Activated T-cell treated with anti-CD3 and anti-CD28 coated beads for 1 hour (primary cell): ENCODE measurements at places on chromosomes 2 and 18.

DNA sequence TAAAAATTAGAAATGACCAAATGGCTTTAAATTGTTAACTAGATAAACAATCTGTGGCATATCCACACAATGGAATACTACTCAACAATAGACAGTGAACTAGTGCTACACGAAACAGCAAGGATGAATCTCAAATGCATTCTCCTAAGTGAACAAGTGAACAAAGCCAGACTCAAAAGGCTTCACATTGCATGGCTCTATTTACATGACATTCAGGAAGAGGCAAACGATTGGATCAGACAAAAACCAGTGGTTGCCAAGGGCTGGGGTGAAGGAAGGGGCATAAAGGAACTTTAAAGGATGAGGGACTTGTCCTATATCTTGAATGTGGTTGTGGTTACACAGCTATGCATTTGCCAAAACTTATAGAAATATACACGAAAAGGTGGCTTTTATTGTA, 184.3 kb downstream of the RPIA start:
- no peak for DNase-seq

- DNase-seq, result no peak
Measured at GRCh38 chr2:14778015-14778414, 145.5 kb downstream of the LRATD1 start.

DNA sequence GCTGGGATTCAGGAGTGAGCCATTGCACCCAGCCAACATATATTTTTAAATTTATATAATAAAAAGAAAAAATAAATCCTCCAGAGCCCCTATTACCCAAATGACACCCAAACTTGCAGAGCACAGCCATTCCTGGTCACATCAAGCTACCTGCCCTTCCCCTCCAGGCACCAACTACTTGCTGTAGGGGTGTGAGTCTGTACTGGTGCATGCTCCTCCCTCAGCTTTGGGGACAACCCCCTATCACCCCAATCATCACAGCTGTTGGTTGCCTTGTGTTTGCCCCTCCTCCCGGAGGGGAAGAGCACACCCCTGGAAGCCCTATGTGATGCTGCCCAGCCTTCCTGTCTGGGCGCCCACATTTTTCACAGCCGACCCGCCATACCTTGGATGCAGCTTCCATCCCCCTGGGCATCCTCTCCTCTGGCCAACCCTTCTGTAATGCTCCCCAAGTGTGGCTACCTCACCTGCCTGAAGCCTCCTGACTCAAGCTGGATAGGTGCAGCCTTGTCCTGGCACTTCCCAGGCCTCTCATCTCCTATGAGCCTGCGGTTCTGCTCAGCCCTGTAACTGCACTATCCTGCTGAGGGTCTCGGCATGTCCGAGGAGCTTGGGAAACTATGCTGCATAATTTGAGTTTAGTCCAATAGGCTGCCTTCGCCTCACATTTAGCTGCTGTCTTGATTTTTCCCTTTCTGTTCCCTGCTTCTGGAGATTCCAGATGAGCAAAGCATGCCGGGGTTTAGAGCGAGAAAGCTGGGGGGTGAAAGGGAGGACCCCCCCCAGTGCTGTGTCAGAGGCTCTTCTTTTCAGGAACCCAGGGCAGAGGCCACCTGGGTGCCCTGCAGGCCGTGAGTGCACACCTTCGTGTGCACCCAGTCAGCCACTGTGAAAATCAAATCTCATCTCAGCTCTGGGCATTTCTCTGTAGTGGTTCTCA, 27.2 kb downstream of the CHST10 start:
- no peak for DNase-seq

DNA sequence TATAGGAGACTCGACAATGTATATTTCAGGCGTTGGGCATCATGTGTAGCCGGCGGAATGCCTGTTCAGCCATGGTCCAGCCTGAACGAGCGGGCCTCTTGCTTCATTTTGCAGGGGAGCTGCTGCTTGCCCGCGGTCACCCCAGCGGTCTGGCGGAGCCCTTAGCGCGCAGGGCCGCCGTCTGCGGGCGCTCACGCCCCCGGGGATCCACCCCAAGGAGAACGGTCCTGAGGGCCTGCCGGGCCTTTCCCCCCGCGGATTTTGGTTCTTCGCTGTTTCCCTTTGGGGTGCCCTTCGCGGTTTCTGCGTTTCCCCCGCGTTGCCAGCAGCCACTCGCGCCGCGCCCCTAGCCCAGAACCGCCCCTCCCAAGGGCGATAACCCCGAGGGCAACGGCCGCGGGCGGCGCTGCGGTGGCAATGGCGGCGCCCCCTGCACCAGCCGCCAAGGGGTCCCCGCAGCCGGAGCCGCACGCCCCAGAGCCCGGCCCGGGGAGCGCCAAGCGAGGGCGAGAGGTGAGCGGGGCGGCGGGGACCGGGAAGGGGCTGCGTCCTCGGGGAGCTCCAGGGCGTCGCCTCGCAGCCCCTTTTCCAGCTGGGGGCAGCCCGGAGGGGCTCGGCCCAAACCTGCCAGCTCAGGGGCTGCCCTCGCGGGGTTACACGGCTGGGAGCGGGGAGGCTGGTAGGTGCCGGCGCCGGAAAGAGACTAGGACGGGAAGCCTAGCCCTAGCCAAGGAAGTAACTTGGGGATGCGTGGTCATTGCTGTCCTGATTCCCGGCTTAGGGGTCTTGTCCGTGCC, at the start of gene MFSD2B:
TSS of gene MFSD2B (plus strand) at position 406 of the 797 bp plus-strand sequence. CDS start at position 418, 12 bp downstream.
- no peak for DNase-seq

- DNase-seq, result no peak
Measured at GRCh38 chr2:99476629-99477028, 13.2 kb downstream of the REV1 start.

DNA sequence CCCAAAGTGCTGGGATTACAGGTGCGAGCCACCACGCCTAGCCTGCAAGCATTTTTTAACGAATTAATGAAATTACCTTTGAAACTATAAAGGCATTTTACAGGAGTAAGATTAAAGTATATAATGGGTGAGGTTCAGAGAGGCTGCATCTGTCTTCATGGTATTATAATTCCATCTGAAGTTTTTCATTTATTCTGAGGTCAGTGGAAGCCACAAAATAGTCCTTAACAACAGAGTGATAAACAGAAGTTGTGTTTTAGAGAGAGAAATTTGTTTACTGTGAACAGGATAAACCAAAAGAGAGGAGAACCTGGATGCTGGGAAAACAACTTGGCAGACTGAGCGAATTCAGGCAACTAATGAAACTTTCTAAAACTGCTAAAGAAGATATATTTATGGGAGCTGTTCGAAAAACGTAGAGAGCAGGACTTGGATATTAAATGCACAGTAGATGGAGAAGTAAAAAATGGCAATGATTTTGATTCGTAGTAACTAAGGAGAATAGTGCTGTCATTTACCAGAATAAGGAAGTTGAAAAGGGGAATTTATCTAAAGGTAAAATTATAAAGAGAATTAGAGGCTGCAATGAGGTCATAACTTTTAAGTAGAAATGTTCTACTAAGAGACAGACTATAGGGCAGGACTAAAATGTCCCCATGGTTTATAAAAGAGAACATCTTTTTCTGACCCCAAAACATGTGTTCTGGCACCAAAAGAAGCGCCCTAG, 37.9 kb upstream of the ITGA4 start:
- DNase-seq, result no peak

- DNase-seq, result no peak
Measured at GRCh38 chr2:119156891-119157773, 1.4 kb downstream of the C1QL2 start.

DNA sequence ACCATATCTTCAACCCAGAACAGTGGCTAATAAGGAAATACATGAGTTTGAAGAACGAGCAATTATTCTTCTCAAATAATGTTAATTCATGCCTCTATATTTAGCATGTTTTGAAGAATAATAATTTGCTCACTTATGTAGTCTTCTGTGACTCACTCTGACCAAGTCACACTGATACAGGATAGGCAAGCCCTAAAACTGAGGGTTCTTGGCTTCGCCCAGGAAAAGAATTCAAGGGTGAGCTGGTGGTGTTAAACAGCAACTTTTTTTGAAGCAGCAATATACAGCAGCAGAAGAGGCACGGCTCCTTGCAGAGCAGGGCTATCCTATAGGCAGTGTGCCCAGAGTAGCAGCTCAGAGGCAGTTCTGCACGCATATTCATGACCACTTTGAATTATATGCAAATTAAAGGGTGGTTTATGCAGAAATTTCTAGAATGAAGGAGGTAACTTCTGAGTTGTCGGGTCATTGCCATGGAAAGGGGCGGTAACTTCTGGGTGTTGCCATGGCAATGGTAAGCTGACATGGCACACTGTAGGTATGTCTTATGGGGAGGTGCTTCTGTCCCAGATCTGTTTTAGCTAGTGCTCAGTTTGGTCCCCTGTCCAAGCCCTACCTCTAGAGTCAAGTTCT, 200.6 kb downstream of the RND3 start:
- no peak for DNase-seq

- DNase-seq, result no peak
Measured at GRCh38 chr18:24136967-24137373, 1.9 kb upstream of the CABYR start.

DNA sequence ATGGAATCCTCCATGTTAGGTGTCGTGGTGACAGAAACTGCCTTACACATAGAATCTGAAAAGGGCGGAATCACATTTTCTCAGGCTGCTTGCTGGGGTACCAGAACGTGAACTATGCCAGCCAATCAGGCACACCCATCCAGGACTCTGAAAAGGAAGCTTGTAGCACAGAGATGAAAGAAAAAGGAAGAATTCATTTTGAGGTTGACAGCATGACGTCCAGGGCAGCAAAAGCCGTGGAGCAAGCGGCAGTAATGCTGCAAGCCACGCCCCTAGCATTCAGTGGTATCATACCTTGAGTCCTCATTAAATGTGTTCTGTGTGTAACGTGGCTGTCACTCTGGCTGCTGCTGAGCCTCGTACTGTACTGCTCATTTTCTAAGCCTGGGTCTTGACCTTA, 304.0 kb downstream of the DYSF start:
- DNase-seq, result no peak

DNA sequence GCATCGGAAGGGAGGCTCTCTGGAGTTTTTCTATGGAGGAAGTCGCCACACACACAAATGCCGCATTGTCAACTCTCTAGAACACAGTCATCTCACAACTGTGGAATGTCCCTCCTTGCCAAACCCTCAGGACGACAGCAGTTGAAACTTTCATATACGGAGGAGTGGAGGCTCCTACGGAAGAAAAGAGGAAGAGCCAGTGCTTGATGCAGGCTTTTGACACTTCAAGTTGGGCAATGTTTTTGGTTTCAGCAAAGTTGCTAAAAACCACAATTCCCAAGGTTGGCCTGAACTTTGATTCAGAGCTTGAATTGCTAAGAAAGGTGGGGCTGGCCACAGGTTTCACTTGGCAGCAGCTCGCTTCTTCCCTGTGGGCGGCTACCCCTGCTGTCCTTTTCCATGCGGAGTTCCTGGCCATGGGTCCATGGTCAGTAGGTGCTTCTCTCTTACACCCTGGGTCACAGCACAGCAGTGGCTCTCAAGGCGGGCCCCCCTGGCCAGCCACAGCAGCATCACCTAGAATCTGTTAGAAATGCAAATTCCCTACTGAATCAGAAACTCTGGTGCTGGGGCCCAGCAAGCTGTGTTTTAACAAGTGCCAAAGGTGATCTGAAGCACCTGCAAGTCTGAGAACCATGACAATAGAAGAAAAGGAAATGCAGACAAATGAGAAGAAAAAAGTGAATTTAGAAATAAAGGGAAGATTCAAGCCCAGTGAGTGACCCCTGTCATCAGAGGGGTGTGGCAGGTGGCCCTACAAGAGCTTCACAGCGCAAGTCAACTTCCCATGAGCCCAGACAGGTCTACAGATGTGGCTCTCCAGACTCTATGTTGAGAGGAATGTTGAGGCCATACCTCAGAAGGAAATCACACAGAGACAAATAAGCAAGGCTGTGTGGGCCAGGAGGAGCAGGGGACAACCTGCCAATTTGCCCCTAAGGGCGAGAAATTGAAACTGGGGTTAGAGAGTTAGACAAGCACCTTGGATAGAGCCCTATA, 856.4 kb downstream of the RNF144A start:
- DNase-seq, result no peak

- no peak for DNase-seq
Measured at GRCh38 chr18:46759890-46760289, 3.0 kb upstream of the ST8SIA5 start.

GRCh38 chr18:8264861-8265411, 344.3 kb upstream of the RAB12 start:
- DNase-seq, result no peak

GRCh38 chr18:51668101-51668500, 470.6 kb upstream of the MEX3C start:
- no peak for DNase-seq

DNA sequence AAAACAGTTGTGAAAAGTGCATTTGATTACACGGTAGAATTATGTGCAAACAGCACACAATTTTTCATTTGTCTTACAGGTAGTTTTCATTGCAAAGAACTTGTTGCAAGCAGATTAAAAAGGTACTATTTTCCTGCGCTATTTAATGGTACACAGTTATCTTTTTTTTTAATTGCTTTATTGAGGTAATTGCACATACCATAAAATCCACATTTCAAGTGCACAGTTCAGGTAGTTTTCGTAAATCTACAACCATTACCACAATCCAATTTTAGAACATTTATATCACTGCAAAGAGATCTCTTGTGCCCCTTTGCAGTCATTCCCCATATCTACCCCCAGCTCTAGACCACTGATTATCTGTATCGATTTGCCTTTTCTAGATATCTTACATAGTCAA, 2.6 kb upstream of the GALNT1 start:
- no peak for DNase-seq

GRCh38 chr2:171478345-171478744, 43.9 kb upstream of the CYBRD1 start:
- DNase-seq, result no peak

- no peak for DNase-seq
Measured at GRCh38 chr2:171523088-171524017, 1.1 kb downstream of the CYBRD1 start.

- no peak for DNase-seq
Measured at GRCh38 chr2:120167272-120167671, 55.9 kb downstream of the TMEM185B start.

- no peak for DNase-seq
Measured at GRCh38 chr2:40642237-40642636, 190.3 kb upstream of the SLC8A1 start.

- DNase-seq, result no peak
Measured at GRCh38 chr2:238569507-238570195, 142.9 kb downstream of the ASB1 start.

- DNase-seq, result no peak
Measured at GRCh38 chr18:741931-742512, 29.6 kb upstream of the ENOSF1 start.

GRCh38 chr18:31954349-31954748, 11.4 kb upstream of the TRAPPC8 start:
- no peak for DNase-seq

- no peak for DNase-seq
Measured at GRCh38 chr18:53451902-53452301, 772.6 kb downstream of the MBD2 start.

- DNase-seq, result no peak
Measured at GRCh38 chr2:147479358-147479757, 365.5 kb upstream of the ACVR2A start.

DNA sequence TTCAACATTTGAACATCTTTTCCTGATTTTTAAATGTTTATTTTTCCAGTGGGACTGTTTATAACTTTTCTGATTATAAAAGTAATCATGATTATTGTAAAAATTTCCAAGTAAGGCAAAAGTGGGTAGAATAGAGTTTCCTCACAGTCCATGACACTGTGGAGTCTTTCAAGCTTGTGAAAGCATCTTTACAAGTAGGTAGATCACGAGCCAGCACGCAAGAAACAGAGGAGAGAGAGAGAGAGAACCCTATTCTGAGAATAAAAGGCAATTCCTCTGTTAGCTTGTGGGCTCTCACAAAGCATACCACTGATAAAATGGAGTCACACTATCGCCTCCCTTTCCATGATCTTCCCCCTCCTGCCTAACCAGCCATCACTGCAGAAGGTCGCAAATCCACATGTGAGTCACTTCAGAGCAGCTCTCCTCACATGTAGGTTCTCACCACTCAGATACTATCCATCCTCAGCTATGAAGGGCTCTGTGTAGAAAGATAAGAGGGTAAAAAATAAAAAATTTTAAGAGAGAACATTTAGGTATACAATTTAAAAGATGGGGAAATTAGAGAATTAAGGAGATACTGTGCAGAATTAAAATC, 40.3 kb downstream of the AAK1 start:
- DNase-seq, result no peak
